Left cardiac atrium (tissue), 4 donors: ENCODE measurements at places on chromosomes 16 and 17.

- DNase-seq, result peak; percentile 67
These were observed 660 bp downstream of the RBBP6 start for GRCh38 chr16:24539850-24540601.

DNA sequence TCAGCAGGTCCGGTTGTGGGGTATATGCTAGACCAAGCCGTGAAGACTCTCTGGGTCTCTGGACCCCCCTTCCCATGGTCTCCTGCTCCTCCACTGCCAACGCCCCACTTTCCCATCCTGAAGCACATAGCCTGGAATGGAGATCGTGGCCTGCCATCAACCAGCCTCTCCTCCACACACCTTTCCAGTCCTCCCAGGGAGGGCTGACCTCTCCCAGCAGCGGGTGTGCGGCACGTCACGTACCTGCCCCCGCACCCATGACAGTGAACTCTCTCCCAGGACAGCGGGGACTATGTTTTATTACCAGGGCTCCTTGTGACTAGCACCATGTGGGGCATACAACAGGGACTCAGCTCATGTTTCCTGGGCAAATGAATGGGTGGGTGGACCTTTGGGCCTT is 1.8 kb downstream of the PRM3 start:
- DNase-seq, result no peak

DNA sequence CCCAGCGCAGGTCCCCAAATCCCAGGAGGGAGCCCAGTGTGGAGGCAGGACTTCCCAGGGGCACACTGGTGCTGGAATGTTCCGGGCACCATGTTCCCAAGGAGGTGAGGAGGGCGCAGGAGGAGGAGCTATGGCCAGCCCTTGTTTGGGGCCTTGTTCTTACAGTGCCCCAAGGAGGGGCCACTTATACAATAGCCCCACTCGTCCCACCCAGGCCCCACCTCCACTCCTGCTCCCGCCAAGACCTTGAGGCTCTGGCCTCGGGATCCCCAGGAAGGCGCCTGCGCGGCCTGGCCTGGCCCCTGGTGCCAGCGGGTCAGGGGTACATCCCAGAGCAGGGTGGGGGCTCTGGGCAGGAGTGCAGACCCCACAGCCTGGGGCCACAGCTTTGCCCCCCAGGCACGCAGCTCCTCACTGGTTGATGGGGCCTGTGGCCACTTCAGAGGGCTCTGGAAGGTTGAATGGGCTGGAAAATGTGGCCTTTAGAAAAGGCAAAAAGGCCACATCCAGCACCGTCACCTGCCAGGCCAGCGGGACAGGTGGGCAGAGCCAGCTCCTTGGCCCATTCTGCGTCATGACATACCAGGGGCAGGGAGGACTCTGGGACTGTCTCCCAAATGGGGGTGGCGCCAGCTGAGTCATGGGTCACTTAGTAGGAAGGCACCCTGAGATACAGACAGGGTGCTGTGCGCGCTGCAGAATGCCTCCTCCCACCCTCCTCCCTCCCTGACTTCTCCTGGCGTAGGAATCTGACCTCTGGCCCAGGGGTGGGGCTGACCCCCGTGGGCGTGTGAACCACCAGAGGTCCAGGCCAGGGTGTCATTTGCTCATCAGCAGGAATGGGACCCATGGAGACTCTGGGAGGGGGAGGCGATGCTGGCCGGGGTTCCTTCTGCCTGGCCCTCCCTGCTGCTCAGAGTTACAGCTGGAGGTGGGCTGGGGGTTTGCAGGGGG is 32.3 kb upstream of the PVALEF start:
- DNase-seq, result no peak

- DNase-seq, result no peak
These were observed 43.5 kb downstream of the TBX21 start for GRCh38 chr17:47776330-47777197.
